ENCODE measurements at places on chromosomes 5 and 9. TPM values are rescaled to one million over a fixed set of nuclear protein-coding genes. Genes with fewer than 3 reads are reported as not detected.

Gene CREBRF
- total RNA-seq, result 92.7 TPM

Gene ADAMTS13
- total RNA-seq, result 2.6 TPM

Gene CYSTM1
- 7.2 TPM for total RNA-seq

Gene IFNW1
- not detected for total RNA-seq

Gene CSF2
- total RNA-seq, result not detected

Gene PCDHAC1
- total RNA-seq, result not detected

Gene IL4
- total RNA-seq, result not detected

Gene STK32A
- not detected for total RNA-seq

GRCh38 chr9:35108946-35109575 is 6.1 kb upstream of the STOML2 start:
- H3K4me1 ChIP-seq, result peaks cover 35% of the 10 kb centered on the region
- no peak for DNase-seq
- peaks cover 44% of the 10 kb centered on the region for H3K36me3 ChIP-seq
- no peak overlapping the region for H3K27ac ChIP-seq
- no peaks in the 10 kb centered on the region for H3K27me3 ChIP-seq

DNA sequence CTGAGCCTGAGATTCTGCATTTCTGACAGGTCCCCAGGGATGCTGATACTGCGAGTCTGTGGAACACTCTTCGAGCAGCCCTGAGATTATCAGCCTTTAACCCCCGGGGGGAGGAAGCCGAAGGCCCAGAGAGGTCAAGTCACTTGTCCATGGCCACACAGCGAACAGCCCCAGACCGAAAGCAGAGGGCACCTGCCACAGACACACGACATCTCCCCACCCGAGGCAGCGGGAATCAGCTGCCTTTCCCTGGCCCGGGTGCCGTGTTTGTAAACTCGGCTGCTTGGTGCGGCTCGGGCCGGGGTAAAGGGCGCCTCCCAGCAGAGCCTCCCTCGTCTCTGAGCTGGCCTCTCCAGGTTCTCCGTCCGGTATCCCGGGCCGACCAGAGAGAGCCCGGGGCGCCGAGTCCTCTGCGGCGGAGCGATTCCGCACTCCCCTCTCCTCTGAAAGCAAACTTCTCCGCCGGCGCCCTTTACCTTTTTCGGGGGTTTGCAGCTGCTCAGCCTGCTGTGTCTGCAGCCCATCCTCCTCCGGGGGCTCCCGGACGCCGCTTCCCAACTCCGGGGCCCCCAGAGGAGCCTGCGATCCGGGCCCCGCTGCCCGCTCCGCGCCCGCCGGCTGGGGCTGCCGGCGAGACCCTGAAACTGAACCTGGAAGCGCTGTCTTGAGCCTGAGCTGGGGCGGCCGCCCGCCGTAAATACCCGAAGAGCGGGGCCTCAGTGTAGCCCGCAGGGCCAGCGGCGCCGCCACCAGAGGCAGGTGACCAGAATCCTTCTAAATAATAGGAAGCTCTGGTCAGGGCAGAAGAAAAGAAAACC is at the start of gene CCDC69:
CCDC69 (minus strand) TSS at position 646 of the 818 bp plus-strand sequence; CDS start at position 524, 122 bp downstream.
- DNase-seq, result peak; percentile 25
- H3K4me3 ChIP-seq, result peak within 1 kb of the TSS; percentile 98
- peaks cover 65% of the 10 kb centered on the region for H3K4me1 ChIP-seq
- H3K36me3 ChIP-seq, result peaks cover 24% of the 10 kb centered on the region
- peak within 1 kb of the TSS; percentile 92 for H3K27ac ChIP-seq

DNA sequence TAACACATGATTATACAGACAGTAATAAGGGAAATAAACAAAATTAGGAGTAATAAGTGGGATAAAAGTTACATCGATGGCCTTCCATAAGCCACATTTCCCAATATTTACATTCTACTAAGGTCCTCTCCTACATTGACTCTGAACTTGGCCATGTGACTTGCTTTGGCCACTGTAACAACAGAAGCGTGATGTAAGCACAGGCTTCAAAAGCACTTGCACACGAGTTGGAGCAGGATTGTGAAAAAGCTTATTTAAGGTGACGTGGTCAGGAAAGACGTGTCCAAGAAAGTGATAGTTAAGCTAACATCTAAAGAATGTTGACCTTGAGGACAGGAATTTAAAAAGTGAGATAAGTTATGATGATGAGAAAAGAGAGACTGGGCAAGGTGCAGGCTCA is 9.8 kb upstream of the CEMIP2 start:
- H3K4me3 ChIP-seq, result no peak overlapping the region
- no peak for DNase-seq
- H3K27ac ChIP-seq, result no peak overlapping the region
- H3K36me3 ChIP-seq, result no peaks in the 10 kb centered on the region
- H3K4me1 ChIP-seq, result peaks cover 20% of the 10 kb centered on the region

DNA sequence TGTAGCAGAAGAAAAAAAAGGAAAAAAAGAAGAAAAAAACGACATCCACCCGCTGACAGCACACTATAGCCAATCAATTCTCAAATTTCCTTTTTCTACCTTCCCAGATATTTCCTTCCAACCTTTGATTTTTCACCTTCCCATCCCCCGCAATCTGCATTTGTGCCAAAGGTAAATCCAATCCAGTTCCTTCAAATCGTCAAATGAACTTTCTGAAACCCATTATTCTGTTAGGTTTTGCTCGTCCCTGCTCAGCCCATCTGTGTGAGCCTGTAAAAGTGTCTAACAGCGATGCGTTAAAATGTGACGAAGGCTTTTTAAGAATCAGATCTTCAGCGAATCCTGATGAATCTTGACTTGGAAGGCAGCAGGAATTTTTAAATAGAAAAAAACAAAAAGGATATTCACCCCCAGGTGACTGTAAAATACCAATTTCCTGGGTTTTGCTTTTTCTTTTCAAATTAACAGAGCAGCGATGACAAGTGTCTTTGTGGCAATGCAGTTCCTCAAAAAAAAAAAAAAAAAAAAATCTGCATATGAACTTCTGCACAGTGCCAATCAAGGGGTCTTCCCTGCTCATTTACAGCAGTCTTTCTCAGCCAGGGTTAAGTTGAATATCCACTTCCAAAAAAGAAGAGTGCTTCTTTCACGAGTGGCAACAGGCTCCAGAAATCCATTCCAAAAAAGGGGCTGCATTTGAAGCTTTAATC is 367 bp upstream of the SHC3 start:
- H3K27me3 ChIP-seq, result peaks cover 35% of the 10 kb centered on the region
- H3K4me3 ChIP-seq, result no peak overlapping the region
- DNase-seq, result no peak
- H3K27ac ChIP-seq, result no peak overlapping the region
- peaks cover 14% of the 10 kb centered on the region for H3K4me1 ChIP-seq

GRCh38 chr5:55022450-55022849 is 1.6 kb upstream of the GZMK start:
- no peak for DNase-seq
- peaks cover 31% of the 10 kb centered on the region for H3K4me1 ChIP-seq
- no peak overlapping the region for H3K4me3 ChIP-seq
- no peaks in the 10 kb centered on the region for H3K27me3 ChIP-seq

DNA sequence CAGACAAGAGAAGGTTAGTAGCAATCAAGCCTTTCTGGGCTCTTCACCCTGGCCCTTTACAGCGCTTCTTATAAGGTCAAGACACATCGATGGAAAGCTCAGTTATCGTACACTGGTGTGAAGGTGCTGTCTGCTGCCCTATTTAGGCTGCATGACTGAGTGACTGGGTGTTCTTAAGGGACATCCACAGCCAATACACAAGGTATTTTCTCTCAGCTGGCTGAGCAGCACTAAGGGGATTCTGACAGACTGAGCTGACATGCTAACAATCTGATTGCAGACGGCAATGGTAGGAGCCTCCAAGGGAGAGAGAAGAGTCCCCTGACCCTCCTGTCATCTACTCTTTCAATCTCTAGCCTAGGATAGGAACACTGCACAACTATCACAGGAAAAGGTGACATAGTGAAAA is 577.9 kb downstream of the ISL1 start:
- DNase-seq, result no peak
- no peak overlapping the region for H3K4me3 ChIP-seq
- H3K27ac ChIP-seq, result no peak overlapping the region
- H3K4me1 ChIP-seq, result no peaks in the 10 kb centered on the region
- no peaks in the 10 kb centered on the region for H3K36me3 ChIP-seq

DNA sequence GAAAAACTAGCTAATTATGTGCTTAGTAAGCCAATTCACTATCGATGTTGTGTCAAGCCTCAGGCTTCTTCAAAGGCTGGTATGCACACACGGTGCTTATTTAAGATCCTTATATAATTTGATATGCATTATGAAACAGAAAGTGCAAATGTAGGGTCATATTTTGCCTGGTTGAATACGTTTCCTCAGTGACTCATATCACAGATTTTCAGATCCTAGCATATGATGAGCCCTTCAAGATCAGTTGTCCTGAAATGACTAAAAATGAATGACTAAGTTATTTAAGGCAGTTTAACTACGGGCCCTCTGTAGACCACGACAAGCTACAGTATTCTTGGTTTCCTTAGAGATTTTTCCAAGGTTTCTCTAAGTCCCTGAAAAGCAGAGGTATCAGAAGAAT is 778.3 kb downstream of the PRELID2 start:
- no peaks in the 10 kb centered on the region for H3K36me3 ChIP-seq
- no peak overlapping the region for H3K4me3 ChIP-seq
- no peak for DNase-seq
- no peaks in the 10 kb centered on the region for H3K27me3 ChIP-seq
- H3K4me1 ChIP-seq, result no peaks in the 10 kb centered on the region

GRCh38 chr5:16675806-16676205 is 59.0 kb upstream of the RETREG1 start:
- no peaks in the 10 kb centered on the region for H3K27me3 ChIP-seq
- H3K4me1 ChIP-seq, result peaks cover 14% of the 10 kb centered on the region
- H3K27ac ChIP-seq, result no peak overlapping the region
- no peaks in the 10 kb centered on the region for H3K36me3 ChIP-seq
- DNase-seq, result no peak

GRCh38 chr9:124292696-124293593 is 35.2 kb downstream of the NEK6 start:
- DNase-seq, result no peak
- H3K27ac ChIP-seq, result no peak overlapping the region
- peaks cover 26% of the 10 kb centered on the region for H3K4me1 ChIP-seq
- H3K27me3 ChIP-seq, result no peaks in the 10 kb centered on the region

DNA sequence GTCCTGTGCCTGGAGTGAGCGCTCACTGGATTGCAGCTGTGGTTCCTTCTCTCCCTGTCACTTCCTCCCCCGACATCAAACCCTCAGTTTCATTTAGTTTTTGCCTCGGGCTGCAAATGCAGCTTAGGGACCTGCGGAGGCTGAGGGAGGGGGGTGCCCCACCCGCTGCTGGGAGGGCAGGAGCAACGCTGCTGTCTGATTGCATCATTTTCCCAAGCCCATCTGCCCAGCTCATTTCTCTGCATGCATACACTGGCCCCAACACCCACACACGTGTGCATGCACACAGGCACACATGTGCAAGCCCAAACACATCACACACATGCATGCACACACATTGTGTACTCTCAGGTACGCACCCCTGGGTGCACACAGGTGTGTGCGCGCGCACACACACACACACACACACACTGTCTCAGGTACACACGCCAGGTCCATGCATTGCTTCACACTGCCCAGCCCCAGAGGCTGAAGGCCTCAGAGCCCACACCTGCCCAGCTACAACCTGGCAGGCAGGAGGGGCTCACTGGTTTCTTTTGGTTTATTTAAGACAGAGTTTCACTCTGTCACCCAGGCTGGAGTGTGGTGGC is 3.4 kb downstream of the ASS1 start:
- H3K4me1 ChIP-seq, result peaks cover 14% of the 10 kb centered on the region
- H3K36me3 ChIP-seq, result no peaks in the 10 kb centered on the region
- peaks cover 38% of the 10 kb centered on the region for H3K27me3 ChIP-seq
- DNase-seq, result no peak
- H3K4me3 ChIP-seq, result no peak overlapping the region

DNA sequence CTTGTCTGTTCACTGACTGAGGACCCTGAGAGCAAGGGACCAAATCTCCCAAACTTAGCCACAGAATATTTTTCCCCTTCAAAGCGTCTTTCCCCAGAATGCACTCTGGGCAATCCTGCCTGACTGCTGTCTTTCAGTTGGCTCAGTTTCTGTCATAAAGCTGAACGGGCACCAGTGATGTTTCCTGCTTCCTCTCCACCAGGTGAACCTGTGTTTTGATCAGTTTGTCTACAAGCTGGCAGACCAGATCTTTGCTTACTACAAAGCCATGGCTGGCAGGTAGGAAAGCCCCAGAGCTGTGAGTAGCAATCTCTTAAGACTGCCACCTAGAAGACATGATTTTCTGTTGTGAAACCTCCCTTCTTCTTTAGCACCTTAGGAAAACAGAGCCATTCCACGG is 61.8 kb downstream of the CYFIP2 start:
- H3K4me3 ChIP-seq, result no peak overlapping the region
- H3K4me1 ChIP-seq, result peaks cover 32% of the 10 kb centered on the region
- H3K27ac ChIP-seq, result peak overlapping the region; percentile 12
- DNase-seq, result no peak
- H3K36me3 ChIP-seq, result peaks cover 96% of the 10 kb centered on the region

DNA sequence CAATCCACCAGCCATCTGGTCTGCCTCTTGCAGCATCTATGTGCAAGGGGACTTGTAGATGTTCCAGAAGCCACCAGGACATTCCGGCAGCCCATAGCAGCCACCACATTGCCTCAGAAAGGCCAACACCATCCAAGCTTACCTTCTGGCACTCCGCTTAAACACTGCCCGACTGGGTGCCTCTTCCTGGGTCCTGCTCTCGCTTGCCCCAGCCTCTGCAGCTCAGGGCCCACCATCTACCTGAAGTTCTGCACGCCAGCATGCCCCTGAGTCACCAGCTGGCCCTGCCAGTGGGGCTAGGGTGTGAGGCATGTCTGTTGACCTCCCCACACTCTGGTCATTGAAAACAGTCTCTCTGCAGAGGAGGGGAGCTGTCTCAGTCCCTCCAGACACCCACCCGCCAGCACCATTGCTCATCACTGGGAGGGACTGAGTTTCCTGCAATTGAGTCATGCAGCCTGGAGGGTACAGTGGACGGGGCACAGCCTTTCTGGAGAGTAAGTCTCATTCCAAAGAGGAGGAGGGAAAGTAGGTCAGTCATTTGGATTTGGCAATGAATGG is 16.9 kb upstream of the COL5A1 start:
- no peaks in the 10 kb centered on the region for H3K27me3 ChIP-seq
- no peak for DNase-seq
- no peaks in the 10 kb centered on the region for H3K4me1 ChIP-seq
- H3K27ac ChIP-seq, result no peak overlapping the region

GRCh38 chr5:82074950-82075349 is 103.1 kb downstream of the ATG10 start:
- DNase-seq, result no peak
- H3K4me1 ChIP-seq, result no peaks in the 10 kb centered on the region
- no peak overlapping the region for H3K27ac ChIP-seq

GRCh38 chr9:111179577-111179976 is 141.3 kb upstream of the LPAR1 start:
- no peak overlapping the region for H3K4me3 ChIP-seq
- H3K27me3 ChIP-seq, result no peaks in the 10 kb centered on the region
- no peaks in the 10 kb centered on the region for H3K36me3 ChIP-seq
- DNase-seq, result no peak
- H3K27ac ChIP-seq, result no peak overlapping the region

DNA sequence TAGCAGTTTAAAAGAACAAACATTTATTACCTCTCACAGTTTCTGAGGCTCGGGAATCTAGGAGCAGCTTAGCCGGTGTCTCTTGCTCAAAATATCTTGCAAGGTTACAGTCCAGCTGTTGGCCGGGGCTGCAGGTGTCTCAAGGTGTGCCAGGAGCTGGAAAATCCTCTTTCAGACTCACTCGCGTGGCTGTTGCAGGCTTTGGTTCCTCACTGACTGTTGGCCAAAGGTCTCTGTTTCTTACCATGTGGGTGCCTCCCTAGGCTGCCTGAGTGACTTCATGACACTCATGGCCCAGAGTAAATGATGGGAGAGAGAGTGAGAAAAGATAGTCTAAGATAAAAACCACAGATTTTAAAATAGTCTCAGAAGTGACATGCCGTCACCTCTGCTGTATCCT is 43.8 kb downstream of the AOPEP start:
- H3K27me3 ChIP-seq, result no peaks in the 10 kb centered on the region
- H3K36me3 ChIP-seq, result no peaks in the 10 kb centered on the region
- no peak overlapping the region for H3K27ac ChIP-seq
- no peaks in the 10 kb centered on the region for H3K4me1 ChIP-seq
- no peak for DNase-seq
- H3K4me3 ChIP-seq, result no peak overlapping the region

Measured in CD4-positive, alpha-beta T cell (primary cell).